D721Med (cell line): ENCODE measurements at places on chromosomes 4 and X.

GRCh38 chrX:24692305-24692704 lies 1.4 kb upstream of the POLA1 start:
- no peak for DNase-seq

DNA sequence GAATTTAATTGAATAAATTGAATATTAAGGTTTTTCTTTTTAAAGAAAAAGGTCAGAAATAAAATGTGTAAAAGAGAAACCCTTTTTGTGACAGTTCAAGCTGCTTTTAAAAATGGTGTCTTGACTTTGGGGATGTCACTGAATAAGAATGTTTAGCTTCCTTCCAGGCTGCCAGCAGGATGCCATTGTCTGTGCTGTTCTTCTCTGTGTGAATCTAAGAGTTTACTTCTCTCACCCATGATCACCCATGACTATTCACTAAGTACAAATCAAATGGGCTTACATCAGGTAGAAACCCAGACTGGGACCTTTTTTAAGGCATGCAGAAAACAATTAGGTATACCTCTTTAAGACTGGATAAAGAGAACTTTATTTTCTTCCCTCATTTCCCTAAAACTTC lies 115.3 kb downstream of the DACH2 start:
- no peak for DNase-seq

DNA sequence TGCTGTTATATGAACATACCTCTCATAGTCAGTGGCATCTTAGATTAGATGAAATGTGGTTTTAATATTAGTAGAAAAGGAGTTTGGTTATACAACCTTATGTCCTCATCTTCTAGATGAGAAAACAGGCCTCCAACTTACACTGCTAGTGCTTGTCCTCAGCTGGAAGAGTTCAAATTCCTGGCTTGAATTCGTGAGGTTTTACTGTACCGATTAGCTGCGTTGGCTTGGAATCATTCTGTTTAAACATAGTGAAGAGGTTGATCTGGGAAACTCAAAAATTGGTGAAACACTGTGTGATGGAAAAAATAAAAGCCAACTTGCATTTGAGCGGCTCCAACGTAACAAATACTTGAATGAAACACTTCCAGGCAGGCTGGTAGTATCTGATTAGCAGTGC lies 81.0 kb downstream of the LNX1 start:
- no peak for DNase-seq

DNA sequence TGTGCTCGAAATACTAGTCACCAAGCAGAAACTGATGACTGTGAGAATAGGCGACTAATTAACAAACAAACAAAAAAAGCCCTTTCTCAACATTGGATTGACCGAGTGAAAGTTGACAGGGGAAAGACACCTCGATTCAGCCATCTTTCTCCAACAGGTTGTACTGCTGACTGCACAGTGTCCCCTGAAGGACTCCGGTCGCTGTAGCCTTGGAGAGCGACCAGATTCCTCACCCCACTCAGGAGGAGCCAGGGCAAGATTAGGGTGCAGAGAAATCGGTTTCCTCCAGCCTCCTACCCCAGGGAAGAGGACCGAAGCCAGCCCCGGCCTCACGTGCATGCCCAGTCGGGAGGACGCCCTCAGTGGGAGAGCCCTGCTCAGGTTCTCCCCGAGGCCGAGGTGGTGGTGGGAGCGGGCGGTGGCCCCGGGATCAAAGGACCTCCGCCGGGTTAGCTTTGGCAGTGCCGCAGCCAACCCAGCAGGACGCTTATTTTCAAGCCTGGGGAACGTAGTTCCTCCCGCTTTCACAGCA lies 1.1 kb upstream of the RAP1GDS1 start:
- no peak for DNase-seq

- no peak for DNase-seq
Observed at GRCh38 chr4:11564021-11564420, 135.3 kb upstream of the HS3ST1 start.

GRCh38 chrX:64427281-64427680 lies 32.0 kb upstream of the MTMR8 start:
- no peak for DNase-seq

GRCh38 chrX:3177851-3178250 lies 136.6 kb downstream of the ARSF start:
- no peak for DNase-seq

- DNase-seq: no peak
Observed at GRCh38 chr4:815464-816146, 10.3 kb downstream of the CPLX1 start.

- DNase-seq: no peak
Observed at GRCh38 chrX:82208975-82209374, 1007.1 kb downstream of the SH3BGRL start.

GRCh38 chrX:135347381-135348016 lies 38.2 kb downstream of the ETDC start:
- DNase-seq: no peak

- no peak for DNase-seq
Observed at GRCh38 chrX:97402333-97402732, 518.6 kb downstream of the RPA4 start.

DNA sequence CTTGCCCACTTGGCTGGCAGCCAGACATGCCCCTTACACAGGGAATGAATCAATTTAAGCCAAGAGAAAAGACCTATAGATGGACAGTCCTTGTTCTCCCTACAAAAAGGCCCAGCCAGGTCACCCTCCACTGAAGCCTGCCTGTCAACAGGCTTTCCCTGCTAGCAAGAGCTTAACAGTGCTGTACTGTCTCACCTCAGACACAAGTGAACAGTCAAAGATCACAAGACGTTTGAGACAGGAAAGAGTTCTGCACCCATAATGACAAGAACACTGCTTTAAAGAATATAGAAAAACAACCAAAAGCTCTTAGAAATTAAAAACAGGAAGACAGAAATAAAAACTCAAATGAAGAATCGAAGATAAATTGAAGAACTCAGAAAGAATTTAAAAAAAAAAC lies 4.6 kb downstream of the RNF175 start:
- no peak for DNase-seq

DNA sequence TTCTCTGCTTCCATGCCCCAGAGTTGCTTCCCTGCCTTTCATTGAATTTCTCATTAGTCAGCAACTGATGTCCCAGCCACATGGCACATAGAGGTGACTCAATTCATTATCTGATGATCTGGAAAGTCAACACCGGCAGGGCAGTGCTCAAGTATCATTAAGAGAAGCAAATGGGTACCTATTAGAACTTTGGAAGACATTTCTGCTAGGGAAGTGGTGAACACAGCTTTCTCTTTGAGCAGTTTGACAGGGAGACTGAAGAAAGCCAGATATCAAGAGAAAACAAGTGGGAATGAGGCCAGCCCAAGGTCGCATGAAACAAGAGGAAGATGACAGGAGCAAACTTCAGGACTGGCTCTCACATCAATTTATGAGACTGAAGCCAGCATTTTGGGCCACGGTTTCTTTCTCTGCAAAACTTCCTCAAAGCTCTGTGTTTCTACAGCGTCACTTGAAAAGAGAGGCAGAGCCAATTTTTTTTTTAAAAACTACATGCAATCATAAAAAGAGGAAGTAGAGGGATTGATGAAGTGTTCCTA lies 108.3 kb upstream of the RPS6KA3 start:
- no peak for DNase-seq

- no peak for DNase-seq
Observed at GRCh38 chr4:26299254-26299882, 21.4 kb upstream of the RBPJ start.

DNA sequence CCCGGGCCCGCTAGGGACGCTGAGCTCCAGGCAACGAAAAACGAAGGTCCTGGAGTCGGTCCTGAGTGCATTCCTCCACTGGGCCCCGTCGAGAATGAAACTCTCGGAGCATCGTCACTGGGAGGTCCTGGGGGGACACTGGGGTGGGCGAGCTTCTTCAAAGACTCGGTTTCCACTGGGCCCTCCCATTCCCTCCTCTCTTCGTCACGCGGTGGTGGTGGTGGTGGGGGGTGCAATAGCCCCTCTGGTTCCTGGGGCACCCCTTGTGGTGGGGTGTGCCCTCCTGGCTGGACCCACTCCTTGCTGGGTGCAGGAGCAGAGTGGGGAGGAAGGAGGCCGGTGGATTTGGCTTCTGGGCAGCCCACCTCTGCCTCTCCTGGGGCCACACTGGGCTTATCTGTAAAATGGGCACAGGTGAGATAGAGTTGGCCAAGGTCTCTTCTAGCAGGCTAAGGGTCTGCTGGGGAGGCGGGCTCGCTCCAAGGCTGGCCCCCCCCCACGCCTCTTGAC lies 12.9 kb downstream of the HMX1 start:
- no peak for DNase-seq

- DNase-seq: no peak
Observed at GRCh38 chrX:109347632-109348031, 134.3 kb downstream of the GUCY2F start.
